ENCODE measurements at places on chromosomes 7 and 10. TPM values are rescaled to one million over a fixed set of nuclear protein-coding genes. Genes with fewer than 3 reads are reported as not detected.

The WEE2 gene
- not detected for polyA plus RNA-seq

The DBF4 gene
- 10.0 TPM for polyA plus RNA-seq

The ZNF138 gene
- 7.5 TPM for polyA plus RNA-seq

The CFAP58 gene
- 0.32 TPM for polyA plus RNA-seq

The CNPY1 gene
- not detected for polyA plus RNA-seq

The PRR15 gene
- 4.9 TPM for polyA plus RNA-seq

The GNGT1 gene
- polyA plus RNA-seq: not detected

The C10orf62 gene
- polyA plus RNA-seq: 0.05 TPM

The SP8 gene
- polyA plus RNA-seq: 13.5 TPM

The IQCE gene
- polyA plus RNA-seq: 3.1 TPM

The KIAA1549 gene
- polyA plus RNA-seq: 6.5 TPM

The STAG3 gene
- 1.3 TPM for polyA plus RNA-seq

The LRIT2 gene
- not detected for polyA plus RNA-seq

The SUFU gene
- polyA plus RNA-seq: 7.1 TPM

The PRLHR gene
- polyA plus RNA-seq: not detected

The SPDYE11 gene
- not detected for polyA plus RNA-seq

The MMP21 gene
- polyA plus RNA-seq: 0.05 TPM

The CYP3A5 gene
- polyA plus RNA-seq: 0.06 TPM

The CLEC5A gene
- not detected for polyA plus RNA-seq

The CFAP69 gene
- 1.00 TPM for polyA plus RNA-seq

The WDFY4 gene
- not detected for polyA plus RNA-seq

The PDK4 gene
- not detected for polyA plus RNA-seq

The PTTG1IP2 gene
- polyA plus RNA-seq: not detected

The KLF14 gene
- 0.02 TPM for polyA plus RNA-seq

The TMEM213 gene
- 0.21 TPM for polyA plus RNA-seq

The KCND2 gene
- 4.6 TPM for polyA plus RNA-seq

The FAM20C gene
- polyA plus RNA-seq: 13.9 TPM

The ECHDC3 gene
- 19.1 TPM for polyA plus RNA-seq
